ENCODE measurements at places on chromosomes 2 and 18. TPM values are rescaled to one million over a fixed set of nuclear protein-coding genes. Genes with fewer than 3 reads are reported as not detected.

The CNGA3 gene
- total RNA-seq, result not detected

The CRYGA gene
- total RNA-seq, result not detected

The LYG1 gene
- total RNA-seq, result 0.54 TPM

DNA sequence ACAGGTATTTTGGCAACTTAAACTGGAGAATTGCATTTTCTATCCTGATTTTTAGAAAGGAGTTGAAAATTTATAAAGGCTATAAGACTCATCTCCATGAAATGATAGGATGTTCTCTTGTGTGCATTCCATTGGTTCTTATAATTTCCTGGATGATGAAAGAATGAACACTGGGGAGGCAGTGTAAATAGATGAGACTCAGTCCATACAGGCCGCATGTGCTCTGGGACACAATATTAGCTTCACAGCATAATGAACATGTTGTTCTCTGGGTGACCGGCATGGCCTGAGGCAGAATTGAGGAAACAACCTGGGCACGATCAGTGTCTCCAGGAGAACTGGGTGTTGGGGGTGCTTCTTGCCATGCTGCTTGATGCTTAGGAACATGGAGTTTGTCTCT lies 38.8 kb downstream of the AOX1 start:
- peak; percentile 58 for DNase-seq

- peak; percentile 43 for DNase-seq
Measured at GRCh38 chr2:231357931-231358330, 37.6 kb upstream of the B3GNT7 start.

- peak; percentile 33 for DNase-seq
Measured at GRCh38 chr2:45908316-45909170, 257.1 kb downstream of the PRKCE start.

- DNase-seq, result no peak
Measured at GRCh38 chr18:77366720-77367641, 117.3 kb downstream of the GALR1 start.

All from foreskin keratinocyte (primary cell).